Endothelial cell (in vitro differentiated cells): ENCODE measurements at places on chromosomes 2 and 18.

GRCh38 chr18:38956068-38956467 is 1390.5 kb upstream of the CELF4 start:
- DNase-seq = no peak

GRCh38 chr2:142598846-142599245 is 278.6 kb upstream of the KYNU start:
- no peak for DNase-seq

- peak; percentile 22 for DNase-seq
Observed at GRCh38 chr2:36780231-36780839, 83.8 kb downstream of the VIT start.

- DNase-seq = no peak
Observed at GRCh38 chr2:20427931-20428526, 18.8 kb upstream of the RHOB start.

GRCh38 chr2:46704041-46704440 is 211.6 kb downstream of the MCFD2 start:
- DNase-seq = no peak

DNA sequence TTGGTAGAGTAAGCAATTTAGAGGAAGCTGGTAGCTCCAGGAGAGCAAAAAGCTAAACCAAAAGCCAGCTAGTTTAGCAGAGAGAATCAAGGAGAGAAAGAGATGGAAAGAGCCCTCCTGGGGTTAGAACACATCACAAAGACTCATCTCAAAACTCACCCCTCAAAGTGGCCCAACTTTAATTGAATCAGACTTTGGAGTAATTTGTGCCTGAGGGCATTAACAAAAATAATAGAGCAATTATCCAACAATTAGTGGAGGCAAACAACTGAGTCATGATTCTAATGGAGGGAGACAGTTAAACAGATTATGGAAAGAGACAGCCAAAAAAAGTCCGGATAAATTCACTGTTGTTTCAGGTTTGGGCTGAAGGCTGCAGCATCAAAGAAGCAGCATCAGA is 417.4 kb downstream of the KCNJ3 start:
- DNase-seq = no peak

DNA sequence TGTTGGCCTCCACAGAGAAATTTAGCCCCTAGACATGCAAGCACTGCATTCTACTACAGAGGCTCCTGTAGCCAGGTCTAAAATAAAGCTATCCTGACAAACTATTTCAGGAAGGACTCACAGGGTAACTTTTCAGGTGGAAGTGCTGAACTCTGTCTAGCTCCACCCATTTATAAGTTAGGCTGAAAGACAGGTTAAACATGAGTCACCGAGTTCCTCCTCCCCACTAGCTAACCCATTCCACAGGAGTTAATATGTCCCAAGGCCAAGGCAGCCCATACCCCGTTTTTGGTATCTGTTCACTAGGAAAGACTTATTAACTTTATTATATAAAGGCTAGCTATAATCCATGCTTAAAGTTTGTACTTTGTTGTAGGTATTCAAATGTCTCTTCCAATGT is 3.5 kb downstream of the CWC22 start:
- DNase-seq = no peak

DNA sequence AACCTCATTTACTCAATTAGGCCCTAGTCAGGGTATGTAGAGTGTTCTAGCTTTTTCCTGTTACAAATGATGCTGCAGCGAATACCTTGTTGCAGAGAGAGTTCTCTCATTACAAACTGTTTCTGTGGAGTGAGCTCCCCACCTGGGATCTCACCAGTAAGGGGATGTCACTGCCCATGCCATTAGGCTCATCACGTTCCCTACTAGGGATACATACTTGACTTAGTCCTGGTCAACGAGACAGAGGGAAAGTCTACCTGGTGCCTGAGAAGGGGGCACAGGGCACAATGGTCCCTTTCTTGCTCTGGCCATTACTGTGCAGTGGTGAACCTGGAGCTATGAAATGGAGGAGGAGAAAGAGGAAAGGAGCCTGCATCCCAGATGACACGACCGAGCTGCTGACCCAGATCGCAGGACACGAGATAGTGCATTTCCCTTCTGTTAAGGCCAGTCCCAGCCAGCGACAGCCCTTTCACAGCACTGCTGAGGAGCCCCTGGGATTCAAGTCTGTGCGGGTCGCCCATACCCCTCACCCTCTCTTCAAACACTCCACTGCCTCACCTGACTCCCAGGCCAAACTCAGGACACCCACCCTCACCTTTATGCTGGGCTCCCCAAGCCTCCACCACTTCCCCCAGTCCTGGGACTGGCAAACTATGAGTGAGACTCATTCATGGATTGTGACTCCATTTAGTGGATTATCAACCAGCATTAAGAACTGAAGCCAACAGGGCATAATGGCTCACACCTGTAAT is 16.0 kb downstream of the MALL start:
- no peak for DNase-seq

GRCh38 chr2:17373041-17373440 is 145.2 kb downstream of the RAD51AP2 start:
- no peak for DNase-seq

- DNase-seq = no peak
Observed at GRCh38 chr2:189829102-189829833, 45.0 kb downstream of the PMS1 start.

DNA sequence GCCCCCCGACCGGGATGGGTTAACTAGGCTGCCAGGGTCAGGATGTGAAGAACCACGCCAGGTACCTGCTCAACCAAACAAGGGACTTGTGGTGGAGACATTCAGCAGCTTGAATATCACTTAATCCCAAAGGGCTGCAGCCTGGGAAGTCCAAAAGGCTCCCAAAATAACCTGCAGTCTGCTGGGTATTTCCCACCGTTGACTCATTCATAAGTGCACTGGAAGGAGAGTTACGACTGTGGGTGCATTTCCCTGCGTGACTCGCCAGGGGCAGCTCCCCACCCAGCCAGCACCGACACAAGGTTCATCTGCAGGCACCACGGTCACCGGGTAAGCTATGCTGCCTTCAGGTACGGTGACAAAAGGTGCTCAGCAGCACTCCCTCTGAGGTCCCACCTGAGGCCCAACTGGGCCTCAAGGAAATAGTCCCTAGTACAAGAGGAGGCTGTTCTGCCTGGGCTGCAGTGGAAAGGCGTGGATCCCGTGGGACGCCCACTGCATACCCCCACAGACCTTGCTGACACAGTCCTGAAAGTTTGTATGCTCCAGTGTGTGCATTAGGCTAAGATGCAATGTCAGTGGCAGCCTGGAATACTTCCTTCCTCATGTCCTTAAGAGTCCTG is 86.5 kb downstream of the UXS1 start:
- DNase-seq = no peak

- DNase-seq = no peak
Observed at GRCh38 chr2:122595065-122595464, 839.6 kb downstream of the TSN start.

DNA sequence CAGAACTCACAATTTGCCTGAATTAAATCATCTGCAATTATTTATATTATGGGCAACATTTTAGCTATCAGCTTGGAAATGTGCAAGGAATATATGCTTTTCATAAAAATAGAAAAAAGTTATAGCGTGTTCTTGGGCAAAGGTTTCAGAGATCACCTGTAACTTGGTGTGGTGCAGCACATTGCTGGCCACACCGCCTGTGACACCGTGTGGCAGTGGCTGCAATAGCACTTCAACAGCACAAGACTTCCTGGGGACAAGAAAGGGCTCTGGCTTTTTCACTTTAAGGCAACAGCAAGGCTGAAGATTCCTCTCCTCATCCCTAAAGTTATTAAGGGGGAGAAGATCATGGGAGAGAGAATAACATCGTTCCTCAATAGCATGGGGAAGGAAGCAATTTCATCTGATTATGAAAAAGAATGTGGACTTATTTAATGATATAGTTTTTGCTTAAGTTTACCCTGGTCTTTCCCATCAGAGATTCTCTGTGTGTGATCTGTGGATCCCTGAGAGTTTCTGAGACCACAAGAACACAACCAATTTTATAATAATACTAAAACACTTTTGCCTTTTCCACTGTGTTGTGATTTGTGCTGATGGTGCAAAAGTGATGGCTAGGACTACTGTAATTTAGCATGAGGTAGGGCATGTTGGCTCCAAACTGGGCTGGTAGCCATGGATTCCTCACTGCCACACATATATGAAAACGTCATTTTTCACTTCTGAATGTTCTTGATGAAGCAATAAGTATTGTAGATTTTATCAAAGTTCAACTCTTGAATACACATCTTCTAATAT is 15.0 kb upstream of the SERPINB3 start:
- peak; percentile 21 for DNase-seq

DNA sequence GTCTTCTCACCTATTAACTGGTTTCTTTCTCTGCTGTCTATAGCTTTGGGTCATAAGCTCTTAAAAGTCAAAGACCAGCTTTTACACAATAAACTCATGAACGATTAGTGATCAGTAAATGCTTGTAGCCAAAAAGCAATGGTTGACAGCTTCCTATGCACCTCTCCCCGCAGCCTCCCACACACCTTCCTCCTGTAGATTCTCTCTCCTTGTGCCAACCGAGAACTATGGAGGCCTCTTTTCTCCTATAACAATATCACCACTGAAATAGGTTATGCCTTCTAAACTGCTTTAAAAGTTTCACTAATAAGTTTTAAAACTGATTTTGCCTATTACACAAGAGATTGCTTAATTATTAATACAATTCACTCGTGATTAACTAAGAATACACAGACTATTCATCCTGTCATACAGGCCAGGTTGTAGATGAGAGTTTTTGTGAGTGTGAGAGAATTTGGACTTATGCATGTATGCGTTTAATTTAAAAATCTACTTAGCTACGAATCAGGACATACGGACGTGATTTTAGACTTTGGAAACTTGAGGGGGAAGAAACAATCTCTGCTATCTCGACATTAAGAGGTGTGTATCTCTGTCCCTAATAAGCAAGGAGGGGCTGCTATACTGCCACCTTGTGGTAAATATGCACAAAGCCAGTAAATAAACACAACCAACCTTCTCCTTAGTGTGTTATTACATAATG is 229.1 kb upstream of the RBBP8 start:
- no peak for DNase-seq

DNA sequence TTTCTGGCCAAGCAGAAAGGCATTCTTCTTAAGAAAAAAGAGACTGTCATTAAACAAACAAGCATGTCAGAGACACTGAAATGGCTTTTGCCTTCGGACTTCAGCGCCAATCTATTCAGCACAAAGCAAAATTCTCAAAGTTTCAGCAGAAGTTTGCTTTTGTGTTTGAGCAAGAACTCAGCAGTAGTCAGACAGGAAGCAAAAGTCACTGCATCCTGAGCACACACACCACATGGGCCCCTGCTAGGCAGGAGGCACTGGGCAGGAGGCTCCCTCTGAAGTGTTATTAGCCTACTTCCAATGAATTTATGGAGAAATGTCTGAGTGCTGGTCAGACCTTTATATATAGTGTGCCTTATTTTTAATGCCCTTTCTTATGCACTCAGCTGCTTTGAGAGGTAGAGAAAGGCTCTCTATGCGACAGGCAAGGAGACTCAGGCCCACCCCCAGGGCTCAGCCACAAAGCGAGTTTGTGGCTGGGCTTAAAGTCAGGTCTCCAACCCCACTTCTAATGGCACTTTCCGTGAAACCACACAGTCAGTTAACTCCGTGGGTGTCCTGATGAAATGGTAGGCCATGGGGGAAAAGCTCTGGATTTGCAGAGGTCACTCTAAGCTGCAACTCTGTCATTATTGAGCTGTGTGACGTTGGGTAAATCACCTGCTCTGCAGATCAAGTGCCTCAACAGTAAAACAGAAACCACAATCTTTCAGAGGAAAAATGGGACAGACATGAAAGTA is 161.0 kb upstream of the TMEM200C start:
- DNase-seq = no peak

- DNase-seq = no peak
Observed at GRCh38 chr2:38600921-38601455, 1.7 kb downstream of the HNRNPLL start.

- DNase-seq = no peak
Observed at GRCh38 chr2:54597153-54597848, 126.2 kb upstream of the EML6 start.

GRCh38 chr2:231094736-231095346 is 30.0 kb downstream of the HTR2B start:
- DNase-seq = no peak

- DNase-seq = no peak
Observed at GRCh38 chr2:184577056-184577455, 21.3 kb upstream of the ZNF804A start.

GRCh38 chr2:224155896-224156295 is 116.8 kb upstream of the SERPINE2 start:
- no peak for DNase-seq

DNA sequence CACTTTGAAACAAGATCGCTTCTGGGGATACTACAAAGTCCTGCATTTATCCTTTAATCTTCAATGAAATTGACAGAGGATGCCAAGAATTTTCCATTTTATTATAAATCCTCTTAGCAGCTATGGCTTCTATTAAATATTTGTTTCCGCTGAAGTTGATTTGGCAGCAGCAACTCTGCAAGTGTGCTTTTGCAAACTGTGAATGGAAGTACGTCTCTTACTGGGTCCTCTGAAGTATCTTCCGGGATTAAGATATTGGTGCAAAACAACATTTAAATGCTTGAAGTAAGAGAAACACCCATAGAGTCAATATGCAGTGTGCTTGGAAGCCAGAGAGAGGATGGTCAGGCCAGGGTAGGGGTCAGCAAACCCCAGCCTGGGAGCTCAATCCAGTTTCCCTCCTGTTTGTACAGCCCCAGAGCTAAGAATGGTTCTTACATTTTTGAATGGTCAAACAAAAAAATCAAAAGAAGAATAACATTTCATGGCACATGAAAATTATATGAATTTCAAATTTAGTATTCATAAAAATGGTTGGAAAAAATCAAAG is 13.6 kb downstream of the CCDC68 start:
- no peak for DNase-seq

DNA sequence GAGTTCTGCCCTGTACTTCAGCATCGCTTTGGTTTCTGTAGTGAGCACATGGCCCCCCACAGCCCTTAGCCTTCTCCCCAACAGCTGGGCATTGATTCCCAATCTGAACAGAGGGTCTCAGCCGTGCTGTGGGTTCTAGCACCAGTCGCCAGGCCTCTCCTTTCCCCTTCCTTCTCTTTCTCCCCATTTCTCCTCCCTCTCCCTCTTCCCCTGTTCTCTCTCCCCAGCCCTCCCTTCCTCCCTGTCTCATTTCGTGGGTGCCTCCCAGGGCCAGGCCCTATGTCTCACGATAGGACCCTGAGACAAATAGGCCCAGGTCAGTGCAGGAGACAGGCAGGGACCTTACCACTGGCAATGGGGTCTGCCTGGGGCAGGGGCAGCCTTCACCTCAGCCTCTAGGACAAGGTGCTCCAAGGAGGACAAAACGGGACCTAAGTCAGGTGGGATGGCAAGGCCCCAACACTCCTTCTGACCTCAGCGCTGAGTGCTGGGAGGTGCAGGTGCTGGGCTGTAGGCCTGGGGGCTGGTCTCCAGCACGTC is 143.4 kb upstream of the GPC1 start:
- no peak for DNase-seq

DNA sequence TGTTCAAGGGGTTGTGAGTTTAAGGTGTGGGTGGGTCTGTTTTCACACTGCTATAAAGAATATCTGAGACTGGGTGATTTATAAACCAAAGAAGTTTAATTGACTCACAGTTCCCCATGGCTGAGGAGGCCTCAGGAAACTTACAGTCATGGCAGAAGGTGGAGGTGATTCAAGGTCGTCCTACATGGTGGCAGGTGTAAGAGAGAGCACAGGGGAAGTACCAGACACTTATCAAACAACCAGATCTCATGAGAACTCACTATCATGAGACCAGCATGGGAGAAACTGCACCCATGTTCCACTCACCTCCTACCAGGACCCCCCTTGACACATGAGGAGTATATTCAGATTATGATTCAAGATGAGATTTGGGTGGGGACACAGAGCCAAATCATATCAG is 38.0 kb downstream of the RHBDD1 start:
- no peak for DNase-seq

GRCh38 chr2:37119157-37119556 is 34.8 kb downstream of the GPATCH11 start:
- no peak for DNase-seq
